ENCODE measurements at places on chromosomes 1 and 21.

DNA sequence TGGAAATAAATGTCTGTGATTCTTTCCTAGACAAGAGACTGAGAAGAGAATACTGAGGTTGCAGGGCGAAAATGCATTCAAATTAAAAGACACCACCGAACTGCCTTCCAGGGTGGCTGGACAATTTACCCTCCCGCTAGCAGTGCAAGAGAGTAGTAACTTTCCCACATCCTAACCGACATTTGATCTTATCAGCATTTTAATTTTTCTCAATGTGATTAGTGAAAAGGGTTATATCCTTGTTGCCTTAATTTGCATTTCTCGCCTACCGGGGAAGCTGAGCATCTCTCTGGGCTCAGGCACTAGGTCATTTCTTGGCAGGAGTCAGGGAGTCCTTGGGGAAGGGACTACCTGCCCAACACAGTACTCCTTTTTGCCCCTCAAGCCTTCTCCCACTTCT is 2.8 kb downstream of the TNFRSF8 start:
- DNase-seq, result no peak

GRCh38 chr1:234519506-234519905 is 40.5 kb upstream of the TARBP1 start:
- DNase-seq, result no peak

- DNase-seq, result peak; percentile 17
These were observed 41.5 kb downstream of the IGSF21 start for GRCh38 chr1:18149027-18149641.

- no peak for DNase-seq
These were observed 105.0 kb upstream of the SPAG17 start for GRCh38 chr1:118290046-118290445.

GRCh38 chr1:79874289-79874688 is 867.8 kb upstream of the ADGRL4 start:
- DNase-seq, result no peak

- DNase-seq, result peak; percentile 29
These were observed 110.1 kb downstream of the CDC7 start for GRCh38 chr1:91610789-91611188.

GRCh38 chr1:39791838-39792237 is 3.2 kb upstream of the BMP8B start:
- no peak for DNase-seq

GRCh38 chr1:200279810-200280411 is 129.9 kb downstream of the ZNF281 start:
- peak; percentile 46 for DNase-seq

DNA sequence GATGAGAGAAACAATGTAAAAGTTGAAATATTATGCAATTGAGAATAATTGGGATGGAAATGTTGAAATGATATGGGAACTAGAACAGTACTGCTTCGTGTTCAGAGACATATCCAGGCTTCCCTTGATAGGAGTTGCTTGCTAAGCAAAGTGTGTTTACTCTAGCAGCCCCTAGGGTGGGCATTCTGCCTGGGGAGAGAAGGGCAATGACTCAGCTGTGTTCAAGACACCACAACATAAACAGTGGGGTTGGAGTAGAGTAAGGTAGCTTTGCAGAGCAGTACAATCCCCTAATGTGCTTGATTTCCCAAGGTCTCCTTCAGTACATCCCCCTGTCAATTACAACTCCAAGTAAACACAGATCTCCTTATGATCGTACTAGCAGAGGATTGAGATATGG is 4.8 kb upstream of the PCNX2 start:
- DNase-seq, result no peak

- no peak for DNase-seq
These were observed 23.2 kb upstream of the SLC2A1 start for GRCh38 chr1:42981871-42982270.

DNA sequence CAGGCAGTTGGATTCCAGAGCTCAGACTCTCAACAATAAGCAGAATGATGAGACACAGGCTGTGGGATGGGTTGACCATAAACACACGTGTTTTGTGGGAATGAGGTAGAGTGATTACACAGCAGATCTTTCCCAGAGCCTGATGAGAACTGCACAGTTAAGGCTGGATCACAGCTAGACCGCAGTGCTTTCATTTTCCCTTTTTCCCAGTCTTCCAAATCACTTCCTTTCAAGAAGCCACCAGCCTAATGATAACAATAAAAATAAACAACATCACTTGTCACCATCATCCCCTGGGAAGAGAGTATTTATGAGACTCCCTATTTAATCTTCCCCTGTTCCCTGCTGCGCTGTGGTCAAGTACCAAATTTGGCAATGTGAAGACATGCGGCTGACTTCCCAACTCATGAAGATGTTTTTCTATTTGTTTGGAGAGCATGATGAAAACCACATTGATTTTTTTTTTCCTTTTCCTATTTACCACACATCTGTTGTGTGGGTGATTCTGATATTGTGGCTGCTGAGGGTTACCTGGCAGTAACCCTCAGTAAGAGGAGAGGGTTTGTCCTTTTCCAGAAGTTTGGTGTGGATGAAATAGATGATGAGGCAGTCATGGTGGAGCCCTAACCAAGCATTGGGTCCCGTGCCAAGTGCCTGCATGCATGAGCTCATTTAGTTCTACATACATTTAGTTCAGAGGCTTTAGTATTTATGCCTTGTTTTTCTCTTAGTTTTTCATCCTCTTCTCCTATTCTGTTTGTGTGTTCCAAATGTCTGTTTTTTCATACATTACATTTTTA is 248.9 kb upstream of the HOOK1 start:
- DNase-seq, result peak; percentile 83

GRCh38 chr1:53421208-53421607 is 38.0 kb upstream of the DMRTB1 start:
- DNase-seq, result no peak

DNA sequence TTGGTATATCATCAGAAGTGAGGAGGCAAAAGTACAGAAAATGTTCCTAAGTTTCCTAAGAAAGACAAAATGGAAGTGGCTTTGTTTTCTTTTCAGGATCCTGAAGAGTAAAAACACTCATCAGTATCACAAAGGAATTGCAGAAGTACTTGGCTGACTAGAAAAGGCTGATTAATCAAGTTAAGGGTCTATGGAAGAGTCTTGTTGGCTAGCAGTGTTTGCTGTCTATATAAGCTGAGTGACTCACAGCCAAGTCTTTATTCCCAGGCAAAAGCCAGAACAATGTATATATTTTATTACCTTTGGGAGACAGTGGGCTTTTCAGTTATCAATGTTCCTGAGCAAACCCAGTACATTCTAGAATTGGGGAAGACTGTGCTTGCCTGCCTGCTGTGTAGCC is 777.0 kb downstream of the PLA2G4A start:
- DNase-seq, result no peak

- DNase-seq, result no peak
These were observed 28.7 kb upstream of the IPO9 start for GRCh38 chr1:201800246-201800645.

GRCh38 chr1:59013276-59013927 is 229.6 kb upstream of the JUN start:
- peak; percentile 59 for DNase-seq

- peak; percentile 29 for DNase-seq
These were observed 78.6 kb upstream of the SLC44A3 start for GRCh38 chr1:94741510-94741909.

GRCh38 chr1:160108888-160109662 is 6.5 kb upstream of the ATP1A2 start:
- peak; percentile 40 for DNase-seq

- DNase-seq, result no peak
These were observed 4.4 kb upstream of the PALMD start for GRCh38 chr1:99641558-99641957.

- DNase-seq, result no peak
These were observed at the start of gene LRRC42 for GRCh38 chr1:53946252-53947171. Gene LRRC42 (plus strand): TSS chr1:53946350. CDS start chr1:53952000, 5,650 bp downstream.

GRCh38 chr1:203818399-203818798 is 23.0 kb downstream of the ZBED6 start:
- DNase-seq, result no peak

DNA sequence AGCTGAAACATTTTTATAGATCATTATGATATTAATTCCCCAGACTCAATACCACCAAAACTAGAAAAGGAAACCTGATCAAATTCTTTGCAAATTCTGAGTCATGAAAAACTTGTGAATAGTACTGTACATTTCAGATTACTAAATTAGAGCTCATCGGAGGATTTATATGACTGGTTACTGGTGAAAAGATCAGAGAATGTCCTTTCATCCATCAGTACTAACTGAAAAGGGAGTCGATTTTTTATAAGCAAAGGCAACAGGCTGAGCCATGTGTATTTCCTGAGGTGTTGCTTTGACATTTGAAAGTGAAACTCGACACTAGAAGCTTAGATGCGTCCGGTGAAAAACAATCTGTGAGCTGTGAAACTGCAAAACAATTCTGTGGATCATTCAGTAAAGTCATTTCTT is 155.7 kb downstream of the TNFSF18 start:
- no peak for DNase-seq

DNA sequence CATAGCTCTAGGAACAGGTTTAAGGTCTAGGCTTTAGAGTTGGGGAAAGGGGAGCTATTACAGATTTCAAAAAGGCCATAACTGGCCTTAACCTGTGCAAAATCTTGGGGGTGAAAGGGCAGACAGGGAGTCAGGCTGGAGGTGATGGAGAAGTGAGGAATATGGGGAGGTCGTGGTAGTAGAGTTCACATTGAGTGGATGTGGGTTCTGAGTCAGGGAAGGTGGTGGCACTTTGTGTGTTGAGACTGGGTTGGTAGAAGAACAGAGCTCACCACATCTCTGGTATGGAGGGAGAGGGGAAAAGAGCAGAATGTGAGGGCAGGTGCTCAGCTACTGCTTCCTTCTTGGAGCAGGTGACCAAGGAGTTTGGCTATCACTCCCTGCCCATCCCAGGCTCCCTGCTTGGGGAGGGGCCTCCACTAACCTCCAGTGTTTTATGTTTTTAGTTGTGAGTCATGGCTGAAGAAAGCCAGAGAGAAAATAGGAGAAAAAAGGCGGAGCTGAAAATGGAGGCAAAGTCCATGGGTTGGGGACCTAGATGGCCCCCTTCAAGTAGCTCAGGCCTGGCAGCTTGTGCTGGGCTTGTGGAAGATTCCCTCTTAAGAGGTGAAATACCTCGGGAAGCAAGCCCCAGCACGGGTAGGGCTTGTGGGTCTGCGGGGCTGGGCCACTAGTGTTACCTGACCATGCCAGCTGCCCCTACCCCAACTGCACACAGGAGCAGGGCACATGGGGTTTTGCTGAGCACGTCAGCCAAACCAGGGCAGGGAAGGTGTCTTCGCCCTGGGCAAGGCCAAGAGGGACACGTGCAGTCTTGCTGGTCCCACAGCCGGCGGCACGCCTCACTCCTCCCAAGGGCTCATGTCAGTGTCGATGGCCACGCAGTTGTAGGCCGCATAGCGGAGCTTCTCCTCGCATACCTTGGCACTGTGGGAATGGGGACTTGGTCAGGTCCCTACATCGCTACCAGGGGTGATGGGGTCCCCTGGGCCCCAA is 8.2 kb downstream of the HECTD3 start:
- DNase-seq, result no peak

GRCh38 chr1:20322825-20323612 is 32.3 kb downstream of the VWA5B1 start:
- no peak for DNase-seq

DNA sequence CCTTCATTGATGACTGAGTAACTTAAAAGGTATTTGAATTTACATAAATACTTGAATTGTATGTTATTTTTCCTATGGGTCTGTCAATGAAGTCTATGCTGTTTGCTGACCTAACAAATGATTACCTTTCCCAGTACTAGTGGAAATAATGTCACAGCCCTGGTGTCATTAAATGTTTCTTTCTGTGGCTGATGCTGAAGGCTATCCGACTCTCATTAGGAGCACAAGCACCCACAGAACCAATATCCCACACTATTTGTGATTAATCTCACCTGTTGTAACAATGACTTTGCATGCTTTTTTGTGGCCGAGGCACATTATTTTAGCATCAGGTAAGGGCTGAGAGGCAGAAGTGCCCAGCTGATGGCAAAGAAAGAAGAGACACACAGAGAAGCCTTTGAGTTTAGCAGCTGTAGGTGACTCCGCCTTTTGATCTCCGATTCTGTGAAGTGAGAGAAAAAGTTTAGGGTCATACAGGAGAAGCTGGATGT is 25.8 kb upstream of the TRIM45 start:
- no peak for DNase-seq

- DNase-seq, result peak; percentile 61
These were observed 325.6 kb downstream of the TTLL7 start for GRCh38 chr1:83673312-83673711.

DNA sequence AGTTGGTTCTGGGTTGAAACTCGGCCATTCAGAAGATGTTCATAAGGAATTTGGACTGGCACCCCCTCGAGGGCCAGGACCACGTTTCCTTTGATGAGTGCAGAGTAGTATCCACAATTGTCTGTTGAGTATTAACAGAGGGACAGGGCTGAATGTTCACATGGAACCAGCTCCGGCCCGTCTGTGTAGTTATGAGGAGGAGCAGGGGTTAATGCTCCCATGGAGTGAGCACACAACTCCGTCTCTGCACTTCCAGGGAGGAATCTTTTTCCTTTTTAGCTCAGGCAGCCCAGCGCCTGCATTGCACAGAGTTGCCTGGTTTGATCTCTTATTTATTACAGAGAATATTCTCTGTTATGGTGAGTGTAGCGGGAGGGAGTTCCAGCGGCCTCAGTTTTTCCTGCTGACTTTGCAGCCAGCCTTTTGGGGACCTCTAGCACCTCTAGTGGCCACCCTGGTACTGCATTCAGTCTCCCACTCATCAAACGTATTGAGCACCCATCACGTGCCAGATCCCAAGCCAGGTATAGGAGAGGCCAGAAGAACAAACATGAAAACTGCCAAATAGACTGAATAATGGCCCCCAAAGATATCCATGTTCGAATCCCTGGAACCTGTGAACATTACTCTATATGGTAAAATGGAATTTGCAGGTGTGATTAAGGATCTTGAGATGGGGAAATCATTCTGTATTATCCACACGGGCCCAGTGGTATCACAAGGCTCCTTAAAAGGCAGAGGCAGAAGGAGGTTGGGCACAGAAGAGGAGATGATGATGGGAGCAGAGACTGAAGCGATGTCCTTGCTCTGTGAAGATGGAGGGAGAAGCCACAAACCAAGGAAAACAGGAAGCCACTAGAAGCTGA is 167.7 kb upstream of the CSF3R start:
- peak; percentile 23 for DNase-seq

- peak; percentile 75 for DNase-seq
These were observed 11.1 kb downstream of the ADPRS start for GRCh38 chr1:36099681-36100341.
